NCI-H526 treated with DMSO at 0.1 percent for 48 hours (cell line): ENCODE measurements at places on chromosomes 1 and 21.

GRCh38 chr1:208207388-208208131 lies 36.6 kb downstream of the PLXNA2 start:
- no peak for DNase-seq

DNA sequence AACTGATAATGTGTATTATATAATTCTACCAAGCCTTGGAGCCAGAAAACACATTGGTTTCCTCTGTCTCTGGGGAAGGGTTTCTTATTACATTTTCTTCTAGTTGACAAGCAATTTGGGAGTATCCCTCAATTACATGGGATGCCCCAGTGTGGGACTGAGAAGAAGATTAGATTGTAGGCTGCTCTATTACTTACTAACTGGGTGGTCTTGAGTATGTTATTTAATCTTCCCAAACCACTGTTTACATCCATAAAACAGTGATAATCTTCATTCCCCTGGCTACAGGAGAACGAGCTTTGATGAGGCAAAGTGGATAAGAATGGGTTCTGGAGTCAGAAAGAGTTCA lies 105.8 kb downstream of the TSEN15 start:
- DNase-seq, result no peak

- DNase-seq, result no peak
Measured at GRCh38 chr1:89761901-89762300, 58.9 kb upstream of the LRRC8D start.

DNA sequence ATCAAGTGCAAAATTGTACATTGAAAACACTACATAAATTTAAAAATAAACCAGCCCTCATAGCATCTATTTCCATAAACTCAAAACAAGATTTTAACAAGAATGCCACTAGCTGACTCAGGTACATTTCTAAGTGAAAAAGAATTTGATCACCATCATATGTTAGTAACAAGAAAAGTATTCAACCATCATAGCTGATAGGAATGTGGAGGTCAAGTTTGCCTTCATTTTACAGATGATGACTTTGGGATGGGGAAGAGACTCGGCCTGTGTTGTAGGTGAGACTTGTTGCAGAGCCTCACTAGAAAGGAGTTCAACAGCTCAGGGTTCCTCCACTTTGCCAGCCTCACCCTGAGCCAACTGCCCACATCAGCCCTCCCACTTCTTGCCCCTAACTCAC lies 318.8 kb upstream of the FAM78B start:
- DNase-seq, result no peak

DNA sequence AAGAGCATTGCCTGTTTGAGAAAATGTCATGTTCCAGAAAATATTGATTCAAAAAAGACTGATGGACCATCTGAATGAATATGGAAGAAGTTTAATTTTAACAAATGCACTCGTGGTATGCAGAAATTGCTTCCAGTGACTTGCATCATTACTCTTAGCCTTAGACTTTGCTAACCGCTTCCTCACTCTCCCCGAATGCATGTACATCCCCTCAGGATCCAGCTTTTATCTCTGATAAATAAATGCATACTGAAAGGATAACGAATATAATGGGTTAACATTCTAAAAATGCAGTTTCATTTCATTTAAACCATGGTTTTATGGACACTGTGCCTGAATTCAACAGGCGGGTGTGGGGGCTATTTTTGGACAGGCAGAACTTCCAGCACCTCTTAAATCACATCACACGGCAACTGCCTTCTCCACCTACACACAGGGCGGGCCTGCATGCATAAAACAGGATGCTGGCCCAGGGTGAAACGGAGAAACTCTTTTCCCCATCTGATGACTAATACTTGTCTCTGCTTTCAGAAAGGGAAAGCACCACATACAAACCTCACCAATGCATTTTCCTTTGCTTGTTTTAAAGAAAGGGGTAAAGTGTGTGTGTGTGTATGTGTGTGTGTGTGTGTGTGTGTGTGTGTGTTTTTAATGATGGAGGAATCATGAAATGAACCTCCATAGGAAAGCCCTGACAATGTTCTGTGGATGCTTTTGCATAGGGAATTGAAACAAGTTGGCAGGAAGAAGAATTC lies 48.7 kb downstream of the SPAG17 start:
- no peak for DNase-seq

DNA sequence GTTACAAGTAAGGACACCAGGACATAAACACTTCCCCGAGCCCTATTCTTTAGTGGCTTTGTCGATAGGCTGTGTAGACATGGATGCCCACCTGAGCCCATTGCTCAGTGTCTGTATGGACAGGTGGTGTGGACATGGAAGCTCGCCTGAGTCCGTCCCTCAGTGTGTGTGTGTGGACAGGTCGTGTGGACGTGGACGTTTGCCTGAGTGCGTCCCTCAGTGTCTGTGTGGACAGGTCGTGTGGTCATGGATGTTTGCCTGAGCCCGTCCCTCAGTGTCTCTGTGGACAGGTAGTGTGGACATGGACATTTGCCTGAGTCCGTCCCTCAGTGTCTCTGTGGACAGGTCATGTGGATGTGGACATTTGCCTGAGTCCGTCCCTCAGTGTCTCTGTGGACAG lies 38.7 kb upstream of the COL6A2 start:
- no peak for DNase-seq

- DNase-seq, result no peak
Measured at GRCh38 chr1:77484334-77484733, 198.1 kb downstream of the ZZZ3 start.

DNA sequence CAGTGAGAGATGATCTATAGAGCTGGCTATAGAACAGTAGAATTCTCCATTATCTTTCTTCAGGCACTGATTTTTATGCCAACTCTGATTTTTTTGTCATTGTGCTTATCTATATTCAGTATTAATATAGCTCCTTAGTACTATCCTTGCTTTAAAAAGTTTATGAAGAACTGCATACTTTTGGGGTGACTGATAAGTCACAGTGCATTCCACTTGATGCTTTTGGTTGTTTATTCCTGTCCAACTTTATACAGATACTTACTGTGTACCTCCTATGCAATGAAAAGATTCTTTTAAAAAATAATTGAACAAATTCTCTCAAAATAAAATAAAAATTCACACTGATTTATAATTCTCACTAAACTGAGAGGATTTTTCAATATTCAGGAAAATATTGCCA lies 71.6 kb downstream of the COL24A1 start:
- DNase-seq, result no peak

- peak; percentile 23 for DNase-seq
Measured at GRCh38 chr1:27522432-27523336, 32.7 kb upstream of the WASF2 start.

GRCh38 chr1:224373008-224373590 lies 16.4 kb downstream of the CNIH4 start:
- no peak for DNase-seq

DNA sequence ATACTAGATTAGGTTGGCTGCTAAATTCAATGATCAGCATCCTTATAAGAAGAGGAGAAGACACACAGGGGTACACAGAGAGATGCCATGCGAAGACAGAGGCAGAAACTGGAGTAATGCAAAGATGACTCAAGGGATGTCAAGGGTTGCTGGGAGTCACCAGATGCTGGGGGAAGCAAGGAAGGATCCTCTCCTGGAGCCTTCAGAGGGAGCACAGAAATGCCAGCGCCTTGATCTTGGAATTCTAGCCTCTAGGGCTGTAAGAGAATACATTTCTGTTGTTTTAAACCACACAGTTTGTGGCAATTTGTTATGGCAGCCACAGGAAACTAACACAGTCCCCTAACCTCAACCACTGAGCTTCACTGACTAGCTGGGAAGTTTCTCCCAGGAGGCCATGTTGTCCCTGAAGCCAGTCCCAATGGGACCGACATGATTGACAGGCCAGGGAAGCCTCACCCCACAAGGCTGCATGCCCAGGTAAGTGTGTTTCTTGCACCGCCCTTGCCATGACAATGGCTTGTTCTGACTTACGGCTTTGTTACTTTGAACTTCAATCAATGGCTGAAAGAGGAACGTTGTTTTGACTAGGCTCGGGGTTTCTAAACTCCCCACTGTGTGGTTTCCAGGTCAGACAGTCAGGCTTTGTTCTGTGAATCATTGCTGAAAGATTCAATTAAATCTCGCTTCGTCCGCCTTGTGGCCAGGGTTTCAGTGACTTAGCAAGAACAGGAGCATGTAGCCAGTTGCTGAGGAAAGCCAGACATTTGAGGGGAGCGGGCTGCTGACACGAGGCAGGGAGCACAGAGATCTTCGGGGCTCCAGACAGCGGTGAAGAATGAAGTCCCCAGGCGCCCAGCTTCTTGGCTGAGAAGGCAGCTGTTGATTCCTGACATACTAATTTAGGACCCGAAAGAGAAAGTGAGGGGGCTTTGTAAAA lies 62.3 kb downstream of the RUNX1 start:
- DNase-seq, result no peak

GRCh38 chr21:16534408-16535101 lies 804.8 kb downstream of the USP25 start:
- DNase-seq, result no peak

DNA sequence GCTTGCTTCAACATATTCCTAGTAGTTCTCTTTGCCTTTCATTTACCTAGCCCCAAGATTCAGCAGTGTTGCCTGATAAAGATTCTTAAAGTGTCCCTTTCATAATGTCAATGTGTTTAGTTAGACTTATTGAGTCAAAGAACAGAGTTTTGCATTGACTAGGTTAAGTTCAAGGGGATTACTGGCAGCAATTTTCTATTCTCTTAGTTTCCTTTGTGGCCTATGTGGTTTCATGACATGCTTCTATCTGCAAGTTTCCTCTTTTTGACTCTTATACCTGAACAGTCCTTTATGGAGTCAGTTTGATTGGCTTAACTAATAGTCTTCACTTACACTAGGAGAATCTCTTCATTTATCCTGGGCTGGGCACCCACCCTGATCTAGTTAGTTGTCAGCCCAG lies 151.3 kb downstream of the ADGRL4 start:
- no peak for DNase-seq

GRCh38 chr1:28156821-28157220 lies 19.7 kb downstream of the PTAFR start:
- DNase-seq, result no peak

DNA sequence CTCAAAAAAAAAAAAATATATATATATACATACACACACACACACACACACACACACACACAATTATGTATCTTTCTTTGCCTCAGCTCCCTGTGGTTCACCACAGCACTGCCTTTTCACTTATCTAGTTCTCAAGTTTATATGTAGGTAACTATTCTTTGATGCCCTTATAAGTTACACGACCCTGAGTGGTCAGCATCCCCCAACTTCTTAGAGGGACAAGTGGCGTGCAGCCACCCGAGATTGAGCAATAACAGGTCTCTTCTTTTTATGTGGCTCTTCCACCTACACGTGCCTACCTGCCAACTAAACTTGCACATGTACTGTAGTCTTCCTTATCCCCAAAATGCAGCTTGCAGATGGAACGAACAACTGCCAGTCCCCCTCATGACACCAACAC lies 120.8 kb downstream of the GABPA start:
- DNase-seq, result no peak

- DNase-seq, result no peak
Measured at GRCh38 chr1:225847610-225848009, 34.6 kb downstream of the TMEM63A start.

- DNase-seq, result no peak
Measured at GRCh38 chr1:32060914-32061313, 11.8 kb upstream of the TMEM39B start.

DNA sequence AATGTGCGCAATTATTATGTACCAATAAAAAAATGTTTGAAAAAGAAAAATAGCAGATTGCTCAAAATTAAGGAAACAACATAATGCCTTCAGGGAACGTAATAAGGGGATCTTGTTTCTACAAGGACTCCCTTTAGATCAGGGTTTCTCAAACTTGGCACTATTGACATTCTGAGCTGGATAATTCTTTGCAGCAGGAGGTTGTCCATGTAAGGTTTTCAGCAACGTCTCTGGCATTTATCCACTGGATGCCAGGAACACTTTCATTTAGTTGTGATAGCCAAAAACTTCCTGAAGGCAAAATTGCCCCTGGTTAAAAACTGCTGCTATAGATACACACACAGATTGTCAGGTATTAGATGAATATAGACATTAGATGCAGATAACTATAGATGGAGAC lies 666.7 kb upstream of the ADAMTS5 start:
- no peak for DNase-seq

- no peak for DNase-seq
Measured at GRCh38 chr1:199700551-199700950, 327.0 kb upstream of the NR5A2 start.

DNA sequence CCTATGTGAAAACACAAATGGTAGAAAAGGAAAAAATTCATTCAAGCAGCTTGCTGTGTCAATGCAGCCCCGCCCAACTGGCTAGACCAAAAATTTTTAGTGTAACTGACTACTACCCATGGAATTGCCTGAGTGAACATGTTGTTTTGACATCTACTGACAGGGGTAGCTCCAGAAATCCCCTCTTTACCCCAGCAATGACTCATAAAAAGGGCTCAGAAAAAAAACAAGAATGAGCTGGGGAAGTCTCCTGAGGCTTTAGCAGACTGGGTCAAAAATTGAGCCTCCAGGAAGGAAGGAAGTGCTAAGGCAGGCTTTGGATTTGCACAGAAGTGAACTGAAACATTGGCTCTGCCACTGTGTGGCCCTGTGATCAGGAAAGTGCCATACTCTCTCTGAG lies 24.4 kb upstream of the FGGY start:
- no peak for DNase-seq

GRCh38 chr21:44548922-44549321 lies 2.4 kb downstream of the KRTAP10-2 start:
- no peak for DNase-seq

GRCh38 chr1:185938396-185938795 lies 204.2 kb downstream of the HMCN1 start:
- DNase-seq, result no peak

- no peak for DNase-seq
Measured at GRCh38 chr1:176626572-176627061, 163.6 kb downstream of the PAPPA2 start.

- no peak for DNase-seq
Measured at GRCh38 chr21:30620080-30620479, 347 bp upstream of the KRTAP20-4 start.

- DNase-seq, result no peak
Measured at GRCh38 chr1:41394369-41394744, 33.1 kb downstream of the FOXO6 start.

DNA sequence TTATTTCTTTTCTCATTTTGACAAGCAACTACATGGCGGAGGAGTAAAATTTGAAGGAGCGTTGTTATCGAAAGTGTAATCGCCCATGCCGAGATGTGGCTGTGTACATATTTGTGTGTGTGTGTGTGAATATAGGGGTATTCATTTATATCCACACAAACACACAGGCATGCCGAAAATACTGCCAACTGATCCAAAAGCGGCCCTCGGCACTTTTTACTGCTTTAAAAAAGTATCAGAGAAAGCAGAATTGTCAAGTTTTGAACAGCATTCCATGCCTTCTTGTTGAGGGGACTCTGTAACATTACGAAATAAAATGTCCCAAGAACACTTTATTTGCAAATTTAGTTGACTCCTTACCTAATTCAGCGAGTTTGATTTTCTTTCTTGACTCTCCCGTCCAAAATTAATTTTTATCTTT lies 1.1 kb downstream of the PBX1 start:
- peak; percentile 75 for DNase-seq

GRCh38 chr1:24175033-24175755 lies 11.9 kb downstream of the IFNLR1 start:
- no peak for DNase-seq

- DNase-seq, result no peak
Measured at GRCh38 chr1:7249516-7249915, 464.3 kb downstream of the CAMTA1 start.

- no peak for DNase-seq
Measured at GRCh38 chr1:115647507-115647906, 5.7 kb downstream of the VANGL1 start.

- DNase-seq, result no peak
Measured at GRCh38 chr1:71393301-71393700, 312.5 kb upstream of the ZRANB2 start.
